Gastrocnemius medialis (tissue), 4 donors: ENCODE measurements at places on chromosomes 4 and X. TPM values are rescaled to one million over a fixed set of nuclear protein-coding genes. Genes with fewer than 3 reads are reported as not detected.

The CT45A10 gene
- total RNA-seq = not detected

The DOK7 gene
- total RNA-seq = 16.0 TPM

The ARHGAP24 gene
- 4.9 TPM for total RNA-seq

The APBB2 gene
- 20.5 TPM for total RNA-seq

The ZNF275 gene
- total RNA-seq = 4.6 TPM

The GPR143 gene
- not detected for total RNA-seq

The CENPVL2 gene
- total RNA-seq = not detected

The KDM6A gene
- 22.1 TPM for total RNA-seq

The TMPRSS11D gene
- total RNA-seq = not detected

DNA sequence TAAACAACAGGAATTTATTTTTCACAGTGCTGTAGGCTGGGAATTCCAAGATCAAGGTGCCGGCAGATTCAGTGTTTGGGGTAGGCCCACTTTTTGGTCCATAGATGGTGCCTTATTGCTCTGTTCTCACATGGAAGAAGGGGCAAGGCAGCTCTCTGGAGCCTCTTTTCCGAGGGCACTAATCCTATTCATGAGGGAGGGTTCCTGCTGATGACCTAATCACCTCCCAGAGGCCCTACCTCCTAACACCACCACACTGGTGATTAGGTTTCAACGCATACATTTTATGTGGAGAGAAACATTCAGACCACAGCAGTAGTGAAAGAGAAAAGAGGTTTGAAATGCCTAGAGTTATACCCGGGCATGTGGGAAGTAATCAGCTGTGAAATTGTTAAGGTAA is 1.4 kb upstream of the POLA1 start:
- H3K27ac ChIP-seq = no peak overlapping the region
- no peaks in the 10 kb centered on the region for H3K36me3 ChIP-seq
- no peak overlapping the region for H3K4me3 ChIP-seq

GRCh38 chr4:13907255-13907751 is 279.8 kb upstream of the BOD1L1 start:
- H3K4me3 ChIP-seq = no peak overlapping the region
- no peak for DNase-seq
- no peaks in the 10 kb centered on the region for H3K36me3 ChIP-seq
- no peaks in the 10 kb centered on the region for H3K4me1 ChIP-seq

GRCh38 chrX:110600745-110601310 is 194.8 kb downstream of the CHRDL1 start:
- H3K27ac ChIP-seq = no peak overlapping the region
- no peaks in the 10 kb centered on the region for H3K36me3 ChIP-seq
- H3K4me1 ChIP-seq = no peaks in the 10 kb centered on the region
- no peak for DNase-seq
- H3K4me3 ChIP-seq = no peak overlapping the region

DNA sequence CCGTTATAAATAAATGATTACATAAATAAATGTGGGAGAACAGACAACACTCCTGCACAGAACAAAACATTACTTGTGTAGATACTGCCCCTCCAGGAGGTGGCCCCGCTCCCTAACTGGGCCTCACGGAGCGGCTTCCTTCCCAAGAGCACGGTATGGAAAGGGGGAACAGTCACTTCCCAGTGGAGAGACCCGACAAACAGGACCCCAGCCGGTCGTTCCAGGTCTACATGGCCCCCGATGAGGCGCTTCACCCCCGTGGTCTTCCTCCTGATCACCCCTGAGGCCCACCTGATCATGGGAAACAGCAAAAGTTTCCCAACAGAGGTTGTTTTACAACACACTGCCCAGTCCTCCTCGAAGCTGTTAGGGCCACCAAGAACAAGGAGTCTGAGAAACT is 6.6 kb upstream of the SLC6A8 start:
- no peaks in the 10 kb centered on the region for H3K27me3 ChIP-seq
- H3K36me3 ChIP-seq = no peaks in the 10 kb centered on the region
- DNase-seq = no peak
- H3K4me1 ChIP-seq = no peaks in the 10 kb centered on the region

DNA sequence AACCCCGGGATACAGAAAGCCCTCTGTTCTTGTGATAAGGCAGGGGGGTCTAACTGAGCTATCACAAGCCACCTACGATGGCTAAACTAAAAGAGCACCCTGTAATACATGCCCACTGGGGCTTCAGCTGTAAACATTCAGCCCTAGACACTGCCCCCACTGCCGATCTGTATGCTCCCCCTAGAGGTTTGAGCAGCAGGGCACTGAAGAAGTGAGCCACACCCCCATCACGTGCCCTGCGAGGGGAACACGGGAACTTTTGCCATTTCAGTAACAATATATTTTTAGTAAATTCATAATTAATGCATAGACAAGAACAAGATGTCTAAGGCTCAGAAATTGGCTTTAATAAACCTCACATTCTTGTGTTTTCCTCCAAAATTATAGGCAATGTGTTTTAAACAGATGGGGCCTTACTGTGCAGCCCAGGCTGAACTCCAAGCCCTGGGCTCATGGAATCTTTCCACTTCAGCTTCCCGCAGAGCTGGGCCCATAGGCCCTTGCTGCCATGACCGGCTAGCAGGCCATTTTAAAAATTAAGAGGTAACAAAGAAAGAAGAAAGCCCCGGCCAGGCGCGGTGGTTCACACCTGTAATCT is 235.3 kb upstream of the SFRP2 start:
- H3K4me3 ChIP-seq = no peak overlapping the region
- H3K27ac ChIP-seq = no peak overlapping the region
- H3K36me3 ChIP-seq = no peaks in the 10 kb centered on the region
- no peaks in the 10 kb centered on the region for H3K4me1 ChIP-seq
- no peaks in the 10 kb centered on the region for H3K27me3 ChIP-seq

DNA sequence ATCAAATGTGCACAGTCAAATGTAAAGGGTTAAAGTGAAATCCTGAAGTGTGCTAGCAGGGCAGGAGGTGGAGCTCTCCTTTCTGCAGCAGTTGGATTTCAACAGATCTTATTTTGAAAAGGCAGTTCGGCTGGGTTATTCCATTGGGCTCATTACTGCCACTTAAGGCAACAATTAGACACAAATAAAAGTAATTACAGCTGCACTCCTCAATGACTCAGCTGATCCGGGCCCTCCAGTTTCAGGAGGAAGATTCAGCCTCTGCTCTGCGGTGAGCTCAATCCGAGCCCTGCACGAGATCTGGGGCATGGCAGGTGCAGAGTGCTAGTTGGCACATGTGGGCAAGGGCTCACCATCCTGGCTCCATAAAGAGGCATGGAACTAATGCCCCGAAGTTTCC is 85.4 kb downstream of the PHKA2 start:
- peaks cover 10% of the 10 kb centered on the region for H3K4me1 ChIP-seq
- no peaks in the 10 kb centered on the region for H3K36me3 ChIP-seq
- no peak overlapping the region for H3K27ac ChIP-seq
- no peak for DNase-seq

DNA sequence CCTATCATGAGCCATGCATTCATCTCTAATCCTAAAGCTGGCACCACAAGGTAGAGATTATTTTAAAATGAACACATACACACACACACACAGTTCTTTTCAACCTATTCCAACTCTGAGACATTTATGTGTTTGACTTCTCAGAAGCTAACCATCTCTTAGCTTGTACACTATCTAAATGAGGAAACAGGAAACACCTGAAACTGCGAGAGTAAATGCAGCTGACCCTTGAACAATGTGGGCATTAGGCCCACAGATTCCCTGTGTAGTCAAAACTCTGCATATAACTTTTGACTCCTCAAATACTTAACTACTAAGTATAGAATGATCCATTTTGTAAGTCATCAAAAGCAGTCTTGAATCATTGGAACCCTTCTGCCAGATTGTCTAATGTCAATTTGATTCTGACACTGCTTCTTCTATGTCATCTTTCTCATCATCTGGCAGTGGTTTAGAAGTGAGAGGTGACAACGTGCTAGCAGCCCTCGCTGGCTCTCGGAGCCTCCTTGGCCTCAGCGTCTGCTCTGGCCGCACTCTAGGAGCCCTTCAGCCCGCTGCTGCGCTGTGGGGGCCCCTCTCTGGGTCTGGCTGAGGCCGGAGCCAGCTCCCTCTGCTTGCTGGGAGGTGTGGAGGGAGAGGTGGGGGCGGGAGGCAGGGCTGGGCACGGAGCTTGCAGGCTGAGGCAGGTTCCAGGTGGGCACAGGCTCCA is 21.4 kb upstream of the IL15 start:
- no peak for DNase-seq
- no peaks in the 10 kb centered on the region for H3K36me3 ChIP-seq
- no peaks in the 10 kb centered on the region for H3K27me3 ChIP-seq
- no peak overlapping the region for H3K27ac ChIP-seq
- no peaks in the 10 kb centered on the region for H3K4me1 ChIP-seq

GRCh38 chr4:793093-793861 is 32.7 kb downstream of the CPLX1 start:
- H3K4me3 ChIP-seq = no peak overlapping the region
- no peak overlapping the region for H3K27ac ChIP-seq
- H3K36me3 ChIP-seq = no peaks in the 10 kb centered on the region
- H3K4me1 ChIP-seq = peaks cover 4% of the 10 kb centered on the region
- DNase-seq = no peak

DNA sequence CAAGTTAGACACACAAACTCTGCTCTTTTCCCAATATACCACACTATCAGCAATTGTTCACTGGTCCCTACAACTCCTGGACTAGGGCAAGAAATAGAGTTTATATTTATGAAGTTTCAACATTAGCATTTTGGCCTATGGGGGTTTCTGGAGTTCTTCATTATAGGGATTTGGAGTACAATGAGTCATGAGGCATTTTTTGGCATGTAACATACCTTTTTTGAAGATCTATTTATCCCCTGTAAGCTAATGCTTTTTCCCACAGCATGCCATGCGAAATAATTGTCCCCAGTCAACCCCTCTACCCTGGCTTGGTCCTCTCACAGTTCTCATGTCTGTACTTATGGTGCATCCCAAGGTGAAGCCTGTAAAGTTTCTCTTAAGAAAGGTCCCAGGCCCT is 36.7 kb upstream of the EDA2R start:
- no peaks in the 10 kb centered on the region for H3K4me1 ChIP-seq
- H3K36me3 ChIP-seq = no peaks in the 10 kb centered on the region
- H3K27ac ChIP-seq = no peak overlapping the region
- DNase-seq = no peak

DNA sequence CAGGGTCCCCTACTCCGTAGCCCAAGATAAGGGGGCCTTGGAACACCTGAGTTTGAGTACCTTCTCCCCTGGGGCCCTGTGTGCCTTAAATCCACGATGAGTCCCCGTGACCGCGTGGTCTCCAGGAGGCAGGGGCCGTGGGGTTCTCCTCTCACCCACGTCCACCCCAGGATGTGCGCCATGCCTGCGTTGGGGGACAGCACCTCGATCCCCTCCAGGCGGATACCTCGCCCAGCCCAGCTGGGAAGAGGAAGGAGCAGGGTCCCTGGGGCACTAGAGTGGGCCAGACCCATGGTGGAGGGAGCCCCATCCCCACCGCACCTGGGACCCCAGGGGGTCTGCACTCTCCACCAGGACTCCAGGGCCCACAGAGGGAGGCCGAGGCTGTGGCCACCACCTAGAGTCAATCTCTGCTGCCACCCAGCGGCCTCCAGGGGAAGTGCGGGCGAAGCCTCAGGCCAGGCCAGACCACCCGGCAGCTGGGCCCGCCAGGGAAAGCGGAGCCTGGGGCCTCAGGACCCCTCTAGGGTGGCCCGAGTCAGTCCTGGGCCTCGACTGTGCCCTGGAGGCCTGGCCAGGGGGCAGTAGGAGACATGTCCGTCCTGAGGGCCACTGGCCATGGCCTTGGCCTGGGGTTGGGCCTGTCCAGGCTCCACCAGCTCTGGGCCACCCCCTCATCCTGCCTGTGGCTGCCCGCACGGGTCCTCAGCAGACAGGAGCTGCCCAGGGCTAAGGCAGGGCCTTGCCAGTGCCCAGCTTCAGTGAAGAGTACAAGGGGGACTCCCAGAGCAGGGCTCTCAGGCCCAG is 55.0 kb downstream of the FAM53A start:
- DNase-seq = peak; percentile 32
- no peaks in the 10 kb centered on the region for H3K36me3 ChIP-seq
- H3K27me3 ChIP-seq = no peaks in the 10 kb centered on the region
- no peaks in the 10 kb centered on the region for H3K4me1 ChIP-seq

DNA sequence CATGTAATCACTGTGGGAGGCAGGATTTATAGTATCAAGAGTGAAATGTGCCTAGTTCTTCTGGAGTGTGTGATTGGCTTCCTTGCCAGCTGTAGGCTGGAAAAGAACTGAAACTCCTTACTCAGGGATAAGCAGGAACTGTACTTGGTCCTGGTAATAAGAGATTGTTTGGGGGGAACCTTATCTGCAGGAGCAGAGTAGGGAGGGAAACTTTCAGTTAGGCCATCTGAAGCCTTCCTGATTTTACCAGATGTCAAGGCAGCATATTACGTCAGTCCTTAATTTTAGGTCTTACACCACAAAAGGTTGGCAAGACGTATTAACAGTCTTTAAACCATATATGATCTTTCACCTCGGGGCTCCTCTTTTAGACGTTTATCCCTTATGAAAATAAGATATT is 231.5 kb upstream of the FMR1 start:
- no peaks in the 10 kb centered on the region for H3K27me3 ChIP-seq
- no peaks in the 10 kb centered on the region for H3K36me3 ChIP-seq
- no peak overlapping the region for H3K4me3 ChIP-seq
- no peak for DNase-seq
